GDM1 (cell line): ENCODE measurements at places on chromosomes 4 and X.

DNA sequence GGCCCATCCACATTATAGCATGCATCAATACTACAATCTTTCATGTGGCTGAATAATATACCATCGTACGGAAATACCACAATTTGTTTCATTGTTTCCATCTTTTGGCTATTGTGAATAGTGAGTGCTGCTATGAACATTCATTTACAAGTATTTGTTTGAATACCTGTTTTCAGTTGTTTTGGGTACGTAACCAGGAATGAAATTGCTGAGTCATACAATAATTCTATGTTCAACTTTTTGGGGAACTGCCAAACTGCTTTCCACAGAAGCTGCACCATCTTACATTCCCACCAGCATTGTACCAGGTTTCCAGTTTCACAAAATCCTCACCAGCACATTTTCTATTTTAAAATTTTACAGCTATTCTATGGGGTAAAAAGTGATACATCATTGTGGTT, 28.5 kb upstream of the MANBA start:
- DNase-seq = no peak

GRCh38 chr4:95516528-95517017, 32.2 kb downstream of the UNC5C start:
- no peak for DNase-seq

- no peak for DNase-seq
Measured at GRCh38 chr4:68576272-68577125, at the start of gene UGT2B17. TSS of gene UGT2B17 (minus strand) at chr4:68576322. CDS start at chr4:68568484, 7,838 bp downstream.

GRCh38 chr4:30125868-30126267, 594.3 kb upstream of the PCDH7 start:
- no peak for DNase-seq

GRCh38 chr4:23909671-23910070, 19.8 kb upstream of the PPARGC1A start:
- DNase-seq = no peak

DNA sequence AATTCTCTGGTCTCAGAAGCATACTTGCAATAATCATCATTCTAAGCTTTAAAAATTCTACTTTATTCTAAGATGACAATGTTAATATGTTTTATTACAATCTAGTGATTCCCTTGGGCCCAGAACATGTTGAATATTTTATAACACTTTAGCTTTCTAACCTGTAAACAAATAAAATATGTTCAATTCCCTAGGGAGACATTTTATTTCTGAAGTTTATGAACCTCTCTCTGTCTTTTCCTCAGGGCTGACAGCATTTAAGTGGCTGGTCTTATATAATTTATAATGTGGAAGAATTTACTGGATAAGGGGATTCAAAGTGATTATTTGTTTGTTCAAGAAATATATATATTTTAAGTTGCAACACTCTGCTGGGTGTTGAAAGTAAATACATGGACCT, 55.3 kb upstream of the NPFFR2 start:
- DNase-seq = no peak

- DNase-seq = no peak
Measured at GRCh38 chrX:71664889-71665491, 2.4 kb upstream of the LOC101059915 start.

GRCh38 chrX:4572691-4573090, 859.2 kb upstream of the PRKX start:
- no peak for DNase-seq

DNA sequence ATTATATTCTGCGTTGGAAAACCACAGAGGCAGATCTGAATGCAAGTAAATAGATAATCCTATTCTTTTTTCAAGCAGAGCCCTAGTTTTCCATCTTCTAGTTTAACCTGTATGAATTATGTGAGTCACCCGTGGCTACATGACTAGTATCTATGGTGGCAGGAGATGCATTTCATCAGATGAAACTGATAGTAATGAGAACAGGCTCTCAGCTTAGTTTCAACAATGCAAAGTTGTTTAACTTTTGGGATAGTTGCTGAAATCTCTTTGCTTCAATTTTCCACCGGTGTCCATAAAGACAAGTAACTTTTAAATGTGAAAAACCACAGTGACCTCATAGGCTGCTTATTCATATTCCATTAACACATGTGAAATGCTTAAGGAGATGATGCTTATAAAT, 1317.4 kb upstream of the TENM3 start:
- DNase-seq = no peak

- DNase-seq = no peak
Measured at GRCh38 chr4:56513517-56513916, 7.9 kb downstream of the ARL9 start.

DNA sequence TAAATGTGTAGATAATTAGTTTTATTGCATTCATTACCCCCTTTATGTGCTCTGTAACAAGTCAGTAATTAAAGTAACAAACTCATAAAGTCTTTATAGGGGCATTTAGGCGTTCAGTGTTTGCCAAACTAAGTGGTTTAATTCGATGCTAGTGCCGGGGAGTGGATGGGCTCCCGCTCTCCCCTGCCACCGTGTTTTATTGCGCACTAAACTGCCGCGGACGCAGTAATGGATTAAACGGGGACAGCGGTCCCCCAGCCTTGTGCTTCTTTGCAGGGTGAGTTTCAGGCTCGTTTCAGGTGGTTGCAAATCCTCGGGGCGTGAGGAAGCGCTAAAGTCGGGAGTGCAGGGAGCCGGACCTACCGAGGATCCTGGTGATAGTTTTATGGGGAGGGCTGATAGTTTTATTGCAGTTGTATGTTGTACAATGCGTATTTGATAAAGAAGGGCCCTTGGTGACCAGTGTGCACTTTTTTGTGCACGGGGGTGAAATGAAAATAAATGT, 1.6 kb upstream of the PHOX2B start:
- no peak for DNase-seq

DNA sequence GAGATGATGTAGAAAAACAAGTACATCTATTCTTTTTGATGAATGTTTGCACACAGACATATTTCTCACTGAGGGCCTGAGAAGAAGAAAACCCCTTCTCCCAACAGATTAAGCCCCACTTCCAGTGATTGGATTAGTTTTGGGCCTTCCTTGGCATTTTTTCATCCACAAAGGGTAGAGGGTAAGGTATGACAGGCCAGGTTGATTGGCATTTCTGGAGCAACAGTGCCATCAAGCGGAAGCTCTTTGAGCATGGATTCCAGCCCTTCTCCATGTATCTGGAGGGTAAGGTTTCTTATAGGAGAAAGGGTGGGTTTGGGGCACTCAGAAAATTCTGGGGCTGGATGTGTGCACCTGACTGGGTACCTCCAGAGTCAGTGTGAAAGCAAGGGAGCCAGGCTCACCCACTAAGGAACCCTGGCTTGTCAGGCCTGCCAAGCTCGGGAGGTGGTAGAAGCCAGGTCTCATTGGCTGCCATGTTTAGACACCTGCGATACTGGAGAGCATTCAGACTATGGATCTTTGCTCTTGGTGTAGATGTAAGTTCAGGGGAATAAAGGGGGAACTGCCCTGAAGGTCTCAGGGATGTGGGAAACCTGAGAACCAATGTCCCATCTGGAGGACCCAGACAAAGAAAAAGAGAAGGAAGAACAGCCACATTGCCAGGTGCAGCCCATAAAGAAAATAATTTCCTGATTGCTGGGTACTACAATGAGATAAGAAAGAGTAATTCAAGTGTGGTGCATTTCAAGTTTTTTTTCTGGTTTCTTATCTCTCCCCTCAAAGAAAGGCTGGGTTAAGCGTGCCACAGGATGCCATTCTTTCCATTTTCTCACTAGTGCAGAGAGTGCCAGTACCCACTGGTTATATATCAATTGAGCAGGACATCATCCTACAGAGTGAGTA, 222.3 kb upstream of the AGTR2 start:
- no peak for DNase-seq

GRCh38 chrX:24235084-24235710, 78.7 kb downstream of the SUPT20HL2 start:
- DNase-seq = no peak

DNA sequence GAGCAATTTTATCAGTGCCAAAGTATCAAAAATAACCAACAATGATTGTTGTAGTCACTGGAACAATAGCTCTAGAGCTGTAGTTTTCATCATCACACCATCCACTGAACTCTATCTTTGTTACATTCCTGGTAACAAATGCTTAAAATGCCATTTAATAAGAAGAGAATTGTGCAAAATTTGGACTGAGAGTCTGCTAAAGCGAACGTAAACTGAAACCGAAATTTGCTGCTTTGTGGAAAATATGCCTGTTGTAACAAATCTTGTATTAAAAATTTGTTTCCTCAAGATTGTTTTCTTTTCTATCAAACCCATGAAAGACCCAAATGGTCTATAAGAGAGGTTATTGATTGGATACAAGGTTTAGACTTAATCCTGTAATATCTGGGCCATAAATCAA, 109.3 kb upstream of the TECRL start:
- DNase-seq = no peak
